Left ventricle myocardium superior (tissue), 1 donor: ENCODE measurements at places on chromosomes 7 and 10. TPM values are rescaled to one million over a fixed set of nuclear protein-coding genes. Genes with fewer than 3 reads are reported as not detected.

PIK3AP1 gene
- 7.5 TPM for total RNA-seq

TUBAL3 gene
- 0.12 TPM for total RNA-seq

SSC4D gene
- total RNA-seq: 0.55 TPM

DNA sequence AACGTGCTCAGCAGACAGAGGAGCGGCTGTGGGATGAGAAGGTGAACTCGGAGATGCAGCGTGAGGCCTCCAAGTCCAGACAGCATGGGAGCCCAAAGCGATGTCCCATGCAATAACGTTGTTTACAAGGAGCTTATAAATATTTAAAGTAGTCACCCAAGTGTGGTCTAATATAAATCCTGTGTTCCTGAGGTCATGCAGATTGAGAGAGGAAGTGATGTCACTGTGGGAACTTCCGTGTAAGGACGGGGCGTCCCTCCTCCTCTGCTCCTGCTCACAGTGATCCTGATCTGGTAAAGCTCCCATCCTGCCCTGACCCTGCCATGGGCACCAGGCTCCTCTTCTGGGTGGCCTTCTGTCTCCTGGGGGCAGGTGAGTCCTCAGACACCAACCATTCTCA lies 94.7 kb upstream of the PRSS58 start:
- no peak for DNase-seq

GRCh38 chr10:117458571-117458970 lies 83.3 kb upstream of the PDZD8 start:
- no peak for DNase-seq

UNCX gene
- not detected for total RNA-seq

- DNase-seq: peak; percentile 52
Measured at GRCh38 chr10:125151553-125152449, 8.6 kb downstream of the CTBP2 start.

CCL26 gene
- total RNA-seq: not detected

DNA sequence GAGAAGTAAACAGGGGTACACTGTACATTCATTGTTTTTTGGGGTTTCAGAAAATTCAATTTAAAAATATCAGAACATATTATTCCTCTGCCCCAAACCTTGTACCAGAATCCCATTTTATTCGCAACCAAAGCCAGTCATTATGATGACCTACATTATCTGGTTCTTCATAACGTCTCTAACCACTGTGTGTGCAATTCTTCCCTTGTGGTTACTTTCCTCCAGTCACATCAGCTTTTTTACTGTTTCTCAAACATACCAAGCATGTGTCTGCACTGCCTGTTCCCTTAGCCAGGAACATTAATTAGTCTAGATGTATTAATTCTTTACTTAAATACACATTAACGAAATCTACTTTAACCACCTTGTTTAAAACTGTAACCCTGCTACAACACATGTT lies 64.8 kb downstream of the THSD7A start:
- no peak for DNase-seq

SFRP4 gene
- 1.0 TPM for total RNA-seq

GLI3 gene
- 4.4 TPM for total RNA-seq
